HEK293T (cell line): ENCODE measurements at places on chromosomes 6 and 20.

GRCh38 chr6:391559-392440 is at the start of gene IRF4:
TSS of gene IRF4 (plus strand) at chr6:391752. CDS start at chr6:393153, 1,401 bp downstream.
- no peak for DNase-seq

DNA sequence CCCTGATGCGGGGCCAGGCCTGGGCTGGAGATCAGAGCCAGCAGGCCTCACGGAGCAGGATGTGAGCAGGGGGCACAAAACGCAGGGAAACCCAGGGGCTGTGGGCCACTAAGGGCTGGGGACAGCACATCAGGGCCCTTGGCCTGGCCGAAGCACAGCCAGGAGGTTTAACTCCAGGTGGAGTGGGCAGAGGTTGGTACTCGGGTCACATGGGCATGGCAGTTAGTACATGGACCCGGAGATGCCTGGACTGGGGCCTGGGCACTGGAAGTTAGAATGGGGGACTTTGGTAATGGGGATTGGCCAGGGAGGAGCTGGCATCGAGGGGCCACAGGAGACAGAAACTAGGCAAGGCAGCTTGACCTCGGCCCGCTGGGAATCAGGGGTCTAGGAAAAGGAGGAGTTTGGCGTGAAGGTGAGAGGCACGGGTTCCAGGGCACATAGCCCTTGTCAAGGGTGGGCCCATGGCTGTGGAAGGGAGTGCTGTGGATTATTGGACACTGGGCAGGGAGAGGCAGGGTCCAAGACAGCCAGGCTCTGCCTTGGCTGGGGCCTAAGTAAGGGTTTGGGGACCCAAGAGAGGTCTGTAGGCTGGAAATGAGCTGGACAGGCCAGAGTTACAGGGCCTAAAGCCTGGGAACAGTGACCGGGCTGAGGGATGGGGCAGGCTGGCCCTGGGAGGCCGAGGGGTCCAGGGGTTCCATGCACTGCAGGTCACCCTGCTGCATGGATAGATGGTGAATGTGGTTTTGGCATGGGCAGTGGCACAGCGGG is 41.6 kb upstream of the CD93 start:
- DNase-seq, result no peak

GRCh38 chr6:30945281-30945680 is 4.5 kb downstream of the MUCL3 start:
- DNase-seq, result no peak

DNA sequence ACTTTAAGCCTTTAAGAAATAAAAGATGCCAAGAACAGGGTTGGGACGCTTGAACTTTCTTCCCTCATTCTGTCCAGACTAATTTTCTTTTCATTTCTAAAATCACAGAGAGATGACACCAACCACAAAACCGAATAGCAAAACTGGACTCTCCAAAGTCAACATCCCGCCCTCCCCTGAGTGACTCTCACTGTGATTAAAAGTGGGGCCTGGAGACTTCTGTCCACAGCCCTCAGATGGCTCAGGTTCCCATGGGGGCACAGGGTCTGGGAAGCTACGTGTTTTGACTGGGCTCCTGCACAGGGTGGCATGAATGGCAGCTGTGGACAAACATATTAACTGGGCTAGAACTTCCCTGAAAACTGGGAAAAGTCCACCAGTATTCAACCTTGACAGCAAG is 6.3 kb downstream of the FRMD1 start:
- no peak for DNase-seq

GRCh38 chr6:7463785-7464184 is 74.2 kb downstream of the RIOK1 start:
- no peak for DNase-seq

DNA sequence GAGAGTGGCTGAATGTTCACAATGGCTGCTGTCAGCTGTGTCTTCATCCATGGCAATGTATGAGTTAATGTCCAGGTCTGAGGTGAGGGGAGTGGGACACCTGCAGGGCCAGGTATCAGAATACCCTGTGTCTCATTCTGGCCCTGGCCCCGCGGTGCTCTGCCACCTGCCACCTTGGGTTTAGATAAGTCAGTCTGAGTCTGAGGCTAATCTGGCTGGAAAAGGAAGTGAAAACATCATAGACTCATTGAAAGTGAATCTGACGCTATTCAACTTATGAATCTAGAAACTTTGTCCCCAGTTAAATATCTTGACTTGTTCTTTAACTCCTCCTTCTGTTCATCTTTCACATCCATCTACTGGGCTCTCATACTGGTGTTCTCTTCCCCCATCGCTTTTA is 267.1 kb upstream of the JAG1 start:
- DNase-seq, result no peak

- DNase-seq, result no peak
Observed at GRCh38 chr20:6466075-6466810, 301.2 kb upstream of the BMP2 start.

DNA sequence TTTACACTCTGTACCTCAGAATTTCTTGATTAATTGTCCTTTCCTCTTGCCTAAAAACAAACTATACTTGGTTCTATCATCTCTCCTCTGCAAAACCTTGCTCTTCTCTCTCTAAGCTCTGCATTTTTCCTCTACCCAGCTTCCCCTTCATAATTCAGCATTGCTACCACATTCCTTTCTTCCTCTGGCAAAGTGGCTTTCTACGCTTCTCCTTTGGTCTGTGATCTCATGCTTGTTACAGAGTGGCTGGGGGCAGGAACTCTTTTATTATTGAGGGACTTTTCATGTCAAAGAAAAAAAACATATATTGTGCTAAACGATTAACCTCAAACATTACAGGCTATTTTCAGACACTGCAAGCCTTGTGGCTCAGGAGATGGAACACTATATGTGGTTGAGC is 333.3 kb upstream of the KCNQ5 start:
- no peak for DNase-seq

DNA sequence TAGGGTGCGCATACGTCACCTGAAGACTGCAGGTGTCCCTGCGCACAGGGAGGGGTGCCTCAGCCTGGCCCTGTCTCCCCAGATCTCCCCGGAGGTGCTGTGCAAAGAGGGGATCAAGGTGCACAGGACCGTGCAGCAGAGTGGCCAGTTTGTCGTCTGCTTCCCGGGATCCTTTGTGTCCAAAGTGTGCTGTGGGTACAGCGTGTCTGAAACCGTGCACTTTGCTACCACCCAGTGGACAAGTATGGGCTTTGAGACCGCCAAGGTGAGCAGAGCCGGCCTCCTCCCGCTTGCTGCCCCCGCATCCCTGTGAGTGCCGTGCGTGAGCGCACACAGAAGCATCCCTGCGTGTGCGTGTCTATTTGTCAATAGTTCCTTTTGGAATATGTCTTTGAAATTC is 150.7 kb downstream of the DTNBP1 start:
- DNase-seq, result peak; percentile 33

DNA sequence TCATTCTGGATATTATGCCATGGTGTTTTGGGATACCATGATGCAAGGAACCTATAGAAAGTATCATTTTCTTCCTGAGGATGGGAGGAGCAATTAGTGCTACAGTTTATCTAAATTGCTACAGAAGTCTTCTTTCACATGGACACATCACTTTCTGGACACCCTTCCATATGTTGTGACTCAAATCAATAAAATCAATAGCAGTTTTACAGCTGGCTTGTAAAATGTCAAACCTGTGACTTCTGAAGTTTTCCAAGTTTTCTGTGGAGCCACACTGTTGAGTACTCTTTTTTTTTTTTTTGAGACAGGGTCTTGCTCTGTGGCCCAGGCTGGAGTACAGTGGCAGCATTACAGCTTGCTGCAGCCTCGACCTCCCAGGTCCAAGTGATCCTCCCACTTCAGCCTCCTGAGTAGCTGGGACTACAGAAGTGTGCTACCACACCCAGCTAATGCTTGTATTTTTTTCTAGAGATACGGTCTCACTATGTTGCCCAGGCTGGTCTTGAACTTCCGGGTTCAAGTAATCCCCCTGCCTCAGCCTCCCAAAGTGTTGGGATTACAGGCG is 24.1 kb upstream of the CD2AP start:
- no peak for DNase-seq

GRCh38 chr6:44185953-44186634 is 27.5 kb downstream of the CAPN11 start:
- no peak for DNase-seq

DNA sequence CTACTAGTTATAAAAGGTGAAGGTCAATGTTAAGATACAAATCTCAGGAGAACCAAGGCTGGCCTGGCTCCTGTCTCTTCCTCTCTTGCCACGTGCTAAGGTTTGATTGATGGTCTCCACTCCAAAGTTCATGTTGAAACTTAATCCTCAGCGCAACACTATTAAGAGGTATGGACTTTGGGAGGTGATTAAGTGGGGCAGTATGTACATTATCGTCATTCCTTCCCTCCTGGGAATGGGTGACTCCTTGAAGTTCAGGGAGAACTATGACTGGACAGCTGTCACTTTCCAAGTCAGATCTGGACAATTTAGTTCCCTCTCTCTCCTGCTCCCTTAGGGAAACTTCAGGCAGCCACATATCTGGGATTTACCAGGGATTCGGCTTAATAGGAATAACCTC is 50.5 kb downstream of the KCNK5 start:
- DNase-seq, result no peak

DNA sequence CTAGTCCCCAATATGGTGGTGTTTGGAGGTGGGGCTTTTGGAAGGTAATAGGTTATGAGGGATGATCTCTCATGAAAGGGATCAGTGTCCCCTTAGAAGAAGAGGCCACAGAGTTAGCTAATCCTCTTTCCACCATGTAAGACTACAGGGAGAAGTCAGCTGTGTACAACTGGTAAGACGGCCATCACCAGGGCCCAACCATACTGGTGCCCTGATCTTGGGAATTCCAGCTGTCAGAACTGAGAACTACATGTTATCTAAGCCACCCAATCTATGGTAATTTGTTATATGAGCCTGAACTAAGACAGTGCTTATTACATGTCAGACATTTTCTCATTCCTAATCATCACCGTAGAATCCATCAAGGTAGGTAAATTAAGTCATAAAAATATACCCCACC is 77.7 kb upstream of the ZNF217 start:
- DNase-seq, result no peak

GRCh38 chr6:90072501-90072900 is 178.2 kb downstream of the GJA10 start:
- no peak for DNase-seq

- DNase-seq, result no peak
Observed at GRCh38 chr6:43376551-43376981, 7.1 kb upstream of the ZNF318 start.

- DNase-seq, result no peak
Observed at GRCh38 chr6:123898665-123899064, 95.0 kb downstream of the NKAIN2 start.

GRCh38 chr6:139680819-139681218 is 306.4 kb upstream of the CITED2 start:
- DNase-seq, result no peak

DNA sequence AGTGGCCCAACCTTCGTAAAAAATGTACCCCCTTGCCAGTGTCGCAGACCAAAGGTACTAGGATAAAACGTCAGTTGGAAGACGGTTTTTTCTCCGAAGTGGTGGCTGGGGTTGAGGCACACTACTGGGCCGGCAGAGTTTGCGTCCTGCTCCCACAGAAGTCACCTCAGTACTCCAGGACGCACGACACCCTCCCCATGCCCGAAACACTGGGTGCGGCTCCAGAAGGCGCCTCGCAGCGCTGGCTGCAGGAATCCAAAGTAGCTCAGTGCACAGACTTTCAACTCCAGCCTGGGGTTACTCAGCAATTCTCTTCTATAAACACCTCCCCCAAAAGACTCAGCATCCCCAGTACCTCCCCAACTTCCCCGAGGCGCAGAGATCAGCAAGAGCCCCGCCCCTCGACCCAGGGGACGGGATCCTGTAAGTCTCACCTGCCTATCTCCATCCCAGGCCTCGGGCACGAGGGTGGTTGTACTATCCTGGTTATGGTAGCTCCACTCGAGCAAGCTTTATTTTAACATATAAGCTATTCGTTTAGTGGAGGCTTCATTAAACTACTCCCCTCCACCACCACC is 88.2 kb downstream of the ZFP64 start:
- no peak for DNase-seq

DNA sequence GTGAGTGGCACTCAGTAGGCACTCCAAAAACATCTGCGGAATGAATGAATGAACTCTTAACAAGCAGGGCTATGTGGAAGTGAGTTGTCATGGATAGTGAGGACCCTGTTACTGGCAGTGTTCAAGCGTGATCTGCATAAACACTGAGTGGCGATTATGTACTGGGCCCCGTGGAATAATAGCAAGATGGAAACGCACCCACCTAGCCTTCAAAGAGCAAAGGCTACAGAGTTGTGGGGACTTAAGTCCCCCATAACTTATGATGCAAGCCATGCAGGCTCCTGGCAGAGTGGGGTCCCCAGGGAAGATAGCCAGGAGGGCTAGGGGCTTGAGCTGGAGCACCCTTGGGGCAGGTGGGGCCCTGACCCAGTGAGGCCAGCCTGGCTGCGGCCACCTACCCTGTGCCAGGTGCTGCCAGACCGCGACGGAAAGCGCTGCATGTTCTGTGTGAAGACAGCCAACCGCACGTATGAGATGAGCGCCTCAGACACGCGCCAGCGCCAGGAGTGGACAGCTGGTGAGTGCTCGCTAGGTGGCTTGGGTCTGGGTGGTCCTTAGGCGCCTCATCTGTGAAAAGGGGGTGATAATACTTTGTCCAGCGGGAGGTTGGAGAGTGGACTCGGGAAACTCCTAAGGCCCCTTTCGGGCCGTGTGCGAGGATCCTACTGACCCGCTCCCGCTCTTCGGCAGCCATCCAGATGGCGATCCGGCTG is 20.0 kb downstream of the DEF6 start:
- no peak for DNase-seq

GRCh38 chr20:38147163-38147562 is 17.9 kb downstream of the TGM2 start:
- DNase-seq, result no peak

GRCh38 chr6:42260396-42260888 is 42.8 kb upstream of the MRPS10 start:
- peak; percentile 52 for DNase-seq

- DNase-seq, result no peak
Observed at GRCh38 chr20:33769043-33769442, 37.2 kb downstream of the ZNF341 start.

DNA sequence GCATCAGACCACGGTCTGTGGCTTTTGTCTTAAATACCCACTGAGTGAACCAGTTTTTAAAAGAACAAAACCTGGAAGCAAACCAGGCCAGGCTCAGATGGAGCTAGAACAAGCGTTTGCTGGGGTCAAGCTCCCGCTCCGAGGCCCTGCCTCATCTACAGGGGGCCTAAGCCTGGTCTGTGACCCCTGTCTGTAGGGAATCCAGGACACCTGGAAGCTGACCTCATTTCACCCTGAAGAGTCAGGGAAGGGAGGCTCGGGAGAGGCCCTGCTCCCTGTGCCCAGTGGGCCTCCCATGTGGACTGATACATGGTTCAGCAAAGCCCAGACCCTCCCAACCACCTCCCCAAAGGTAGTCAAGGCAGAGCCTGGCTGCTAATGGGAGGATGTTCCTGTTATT is 26.8 kb upstream of the DLGAP4 start:
- no peak for DNase-seq

GRCh38 chr20:58389324-58389967 is 417 bp downstream of the VAPB start:
- peak; percentile 37 for DNase-seq

DNA sequence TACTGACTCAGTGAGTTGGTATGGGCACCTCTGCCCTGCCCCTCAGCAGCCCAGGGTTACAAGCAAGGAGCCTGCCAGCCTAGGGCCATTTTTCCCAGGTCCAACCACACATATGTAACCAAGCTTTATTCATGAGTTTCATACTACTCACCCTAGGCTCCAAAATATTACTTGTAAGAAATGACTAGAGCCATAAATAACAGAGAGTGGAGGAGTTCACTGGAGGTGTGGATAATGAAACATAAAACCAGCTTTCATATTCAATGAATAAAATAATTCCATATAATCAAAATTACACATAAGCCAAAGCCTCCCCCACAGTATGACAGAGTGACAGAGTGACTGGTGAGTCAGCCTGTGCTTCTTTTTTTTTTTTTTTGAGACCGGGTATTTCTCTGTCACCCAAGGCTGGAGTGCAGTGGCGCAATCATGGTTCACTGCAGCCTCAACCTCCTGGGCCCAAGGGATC is 229.8 kb upstream of the SASH1 start:
- DNase-seq, result no peak
